ENCODE measurements at places on chromosomes 2 and 18.

- no peak overlapping the region for H3K27ac ChIP-seq
- H3K4me1 ChIP-seq: peaks cover 12% of the 10 kb centered on the region
- no peak for DNase-seq
- H3K4me3 ChIP-seq: no peak overlapping the region
These were observed 37.8 kb downstream of the PSTPIP2 start for GRCh38 chr18:46034230-46034629.

DNA sequence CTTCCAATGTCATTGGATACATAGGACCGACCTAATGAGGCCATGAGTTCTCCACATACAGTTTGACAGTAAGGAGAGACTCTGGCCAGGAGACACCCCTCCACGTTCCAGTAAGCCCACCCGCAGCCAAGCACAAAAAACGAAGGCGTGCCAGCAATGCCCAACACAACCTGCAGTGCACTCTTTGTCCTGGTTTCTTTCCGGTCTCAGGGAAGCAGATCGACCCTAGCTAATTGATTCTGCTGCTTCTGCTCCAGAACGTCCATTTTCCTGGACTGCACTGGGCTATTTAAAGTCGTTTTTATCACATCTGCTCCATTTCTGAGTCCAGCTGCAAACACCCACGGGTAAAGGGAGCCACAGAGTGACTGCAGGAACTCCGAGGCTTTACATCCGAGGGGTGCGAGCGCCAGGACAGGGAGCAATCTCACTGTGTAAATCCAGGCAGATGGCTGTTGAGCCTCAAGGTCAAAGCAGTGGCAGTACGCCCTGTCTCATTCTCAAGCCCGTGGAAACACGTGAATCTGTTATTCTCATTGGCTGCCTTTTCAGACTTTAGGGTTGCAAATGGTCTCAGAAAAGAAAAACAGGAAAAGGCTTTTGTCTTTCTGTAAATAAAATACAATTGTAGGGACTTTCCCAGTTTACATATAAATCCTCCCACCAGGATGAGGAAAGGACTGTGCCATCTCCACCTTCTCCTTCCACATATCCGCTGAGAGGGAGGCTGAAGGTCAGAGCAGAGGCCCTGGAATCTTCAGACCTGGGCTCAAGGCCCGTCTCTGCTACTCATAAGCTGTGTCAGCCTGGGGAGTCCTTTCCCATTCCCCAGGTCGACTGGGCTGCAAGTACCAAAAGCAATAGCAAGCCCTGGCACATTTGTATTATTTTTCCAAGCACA is 40.7 kb downstream of the TMEM163 start:
- H3K36me3 ChIP-seq: no peaks in the 10 kb centered on the region
- H3K4me1 ChIP-seq: peaks cover 50% of the 10 kb centered on the region
- H3K27ac ChIP-seq: no peak overlapping the region
- H3K27me3 ChIP-seq: peaks cover 29% of the 10 kb centered on the region
- no peak overlapping the region for H3K4me3 ChIP-seq
- no peak for DNase-seq

DNA sequence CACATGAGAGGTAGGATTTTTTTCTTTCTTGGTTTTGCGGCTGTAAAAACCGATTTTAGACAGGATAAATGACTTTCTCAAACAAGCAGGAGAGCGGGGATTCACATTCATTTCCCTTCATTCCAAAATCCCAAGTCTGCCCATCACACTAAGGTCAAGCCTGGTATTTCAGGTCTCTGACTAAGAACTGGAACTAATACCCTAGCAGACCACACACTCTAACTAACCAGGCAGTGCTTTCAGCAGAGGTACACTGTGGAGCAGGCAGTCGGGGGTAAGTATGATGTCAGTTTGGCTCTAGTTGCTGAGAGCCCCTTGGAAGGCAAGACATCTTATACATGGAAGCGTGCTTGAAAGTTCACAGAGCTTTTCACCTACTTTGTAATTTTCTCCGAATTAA is 128.1 kb upstream of the LHCGR start:
- no peak overlapping the region for H3K4me3 ChIP-seq
- no peak overlapping the region for H3K27ac ChIP-seq
- H3K4me1 ChIP-seq: no peaks in the 10 kb centered on the region
- H3K27me3 ChIP-seq: no peaks in the 10 kb centered on the region
- no peak for DNase-seq
- H3K36me3 ChIP-seq: no peaks in the 10 kb centered on the region

DNA sequence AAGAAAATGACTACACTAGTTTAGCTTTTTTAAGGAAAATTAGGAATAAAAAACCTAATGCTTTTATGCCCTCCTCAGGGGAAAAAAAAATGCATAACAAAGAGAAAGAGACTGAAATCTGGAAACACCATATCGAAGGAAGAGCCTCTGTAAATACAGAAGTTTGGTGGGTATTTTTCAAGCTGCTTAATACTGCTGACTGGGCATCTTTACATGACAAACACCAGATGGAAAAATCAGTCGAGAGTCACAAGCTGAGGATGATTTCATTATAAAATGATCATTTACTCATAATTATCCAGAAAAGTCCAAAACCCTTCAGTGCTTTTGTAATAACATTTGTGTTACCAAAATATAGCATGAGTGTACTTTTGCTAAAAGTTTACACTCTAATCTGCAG is 1600.7 kb upstream of the ACVR2A start:
- no peak for DNase-seq
- no peak overlapping the region for H3K27ac ChIP-seq
- H3K27me3 ChIP-seq: no peaks in the 10 kb centered on the region
- no peak overlapping the region for H3K4me3 ChIP-seq
- no peaks in the 10 kb centered on the region for H3K36me3 ChIP-seq

GRCh38 chr2:100257939-100258338 is 64.4 kb downstream of the LONRF2 start:
- no peaks in the 10 kb centered on the region for H3K27me3 ChIP-seq
- H3K27ac ChIP-seq: no peak overlapping the region
- H3K4me3 ChIP-seq: no peak overlapping the region
- H3K4me1 ChIP-seq: peaks cover under 1% of the 10 kb centered on the region

DNA sequence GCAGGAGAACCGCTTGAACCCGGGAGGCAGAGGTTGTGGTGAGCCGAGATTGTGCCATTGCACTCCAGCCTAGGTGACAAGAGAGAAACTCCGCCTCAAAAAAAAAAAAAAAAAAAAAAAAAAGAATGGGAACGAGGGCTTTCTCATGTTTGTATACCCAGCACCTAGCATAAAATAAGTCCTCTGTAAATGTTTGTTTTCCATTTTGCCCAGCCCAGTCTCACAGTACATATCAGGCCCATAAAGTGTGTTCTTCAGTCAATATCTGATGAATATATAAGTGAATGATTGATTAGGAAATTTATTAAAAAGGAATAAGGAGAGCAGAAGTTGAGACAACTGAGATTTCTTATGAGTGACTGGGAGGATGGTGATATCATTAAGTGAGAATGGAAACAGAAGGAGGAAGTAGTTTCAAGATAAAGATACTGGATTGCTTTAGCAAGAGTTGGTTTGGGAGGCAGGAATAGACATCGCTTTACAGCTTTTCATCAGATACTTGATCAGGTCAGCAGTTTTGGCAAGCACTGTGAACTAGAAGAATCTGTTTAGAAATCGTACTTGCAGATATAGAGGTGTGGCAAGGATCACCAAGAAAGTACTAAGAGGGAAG is 327.5 kb downstream of the KIAA1328 start:
- no peak overlapping the region for H3K4me3 ChIP-seq
- H3K27me3 ChIP-seq: no peaks in the 10 kb centered on the region
- H3K27ac ChIP-seq: no peak overlapping the region
- DNase-seq: no peak
- H3K36me3 ChIP-seq: no peaks in the 10 kb centered on the region

DNA sequence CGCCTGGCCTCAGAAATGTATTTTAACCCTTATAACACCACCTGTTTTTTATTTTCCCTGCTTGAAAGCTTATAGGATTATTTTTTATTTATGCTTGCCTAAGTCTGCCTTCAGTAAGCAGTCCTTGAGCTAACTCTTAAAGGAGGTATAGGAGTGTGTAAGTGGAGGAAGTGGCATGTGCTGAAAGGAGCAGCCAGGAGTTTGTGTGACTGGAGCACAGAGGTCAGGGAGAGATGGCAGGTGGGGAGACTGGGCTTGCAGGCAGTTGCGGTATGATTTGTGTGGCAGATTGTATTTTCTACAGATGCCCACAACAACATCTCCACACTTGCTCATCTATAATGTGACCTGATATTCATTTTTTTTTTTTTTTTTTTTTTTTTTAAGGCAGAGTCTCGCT is 27.2 kb upstream of the PAIP2B start:
- no peaks in the 10 kb centered on the region for H3K4me1 ChIP-seq
- H3K27ac ChIP-seq: no peak overlapping the region
- no peak overlapping the region for H3K4me3 ChIP-seq
- H3K27me3 ChIP-seq: peaks cover 16% of the 10 kb centered on the region

DNA sequence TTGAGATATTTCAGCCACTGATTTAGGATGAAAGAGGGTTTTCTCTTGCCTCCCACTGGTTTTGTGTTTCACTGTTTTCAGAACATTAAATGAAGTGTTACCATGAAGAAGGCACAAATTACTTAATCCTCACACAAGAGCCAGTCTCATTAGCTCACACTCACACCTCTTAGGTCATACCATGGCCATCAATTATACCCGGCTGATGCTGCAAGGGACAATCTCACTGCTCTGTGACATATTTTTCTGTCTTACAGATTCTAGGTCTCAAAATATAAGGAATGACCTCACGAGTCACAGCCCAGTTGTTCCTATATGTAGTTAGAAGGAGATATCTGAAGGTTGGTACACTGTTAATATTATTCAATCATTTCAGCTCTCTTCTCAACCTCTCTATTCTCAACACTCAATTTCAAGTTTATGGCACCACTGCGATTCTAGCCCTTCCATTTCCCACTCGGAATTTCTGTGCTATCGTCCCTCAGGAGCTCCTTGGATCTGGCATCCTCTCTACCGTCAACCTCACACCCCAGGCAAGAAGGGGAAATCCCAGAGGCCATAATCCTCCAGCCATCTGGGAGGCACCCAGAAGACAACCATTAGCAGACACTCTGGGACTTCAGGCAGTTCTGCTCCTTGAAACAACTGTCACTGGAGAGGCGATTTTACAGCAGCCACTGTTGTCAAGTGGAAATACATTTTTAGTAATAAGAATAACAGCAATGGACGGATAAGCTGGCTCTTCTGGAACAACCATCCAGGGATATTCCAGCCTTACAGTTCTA is 101.9 kb downstream of the MREG start:
- no peak overlapping the region for H3K4me3 ChIP-seq
- DNase-seq: no peak
- no peaks in the 10 kb centered on the region for H3K36me3 ChIP-seq
- H3K4me1 ChIP-seq: peaks cover 12% of the 10 kb centered on the region
- peaks cover 22% of the 10 kb centered on the region for H3K27me3 ChIP-seq
- no peak overlapping the region for H3K27ac ChIP-seq

DNA sequence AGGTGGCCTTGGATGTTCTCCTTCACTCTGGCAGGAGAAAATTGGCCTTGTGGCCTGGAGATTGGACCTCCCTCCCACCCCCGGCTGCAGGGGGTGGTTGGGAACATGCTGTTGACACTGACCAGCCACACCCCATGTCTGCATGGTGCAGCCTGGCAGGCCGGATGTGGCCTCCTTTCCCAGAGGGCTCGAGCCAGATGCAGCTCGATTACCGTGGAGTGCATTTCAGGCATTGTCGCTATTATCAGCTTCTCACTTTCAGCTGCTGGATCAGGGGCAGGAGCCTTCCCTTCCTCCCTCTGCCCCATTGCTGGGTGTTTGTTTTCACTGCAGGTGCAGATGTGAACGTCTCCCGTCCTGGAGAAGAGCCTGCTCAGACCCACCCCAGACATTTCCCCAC is 211.0 kb upstream of the SIX2 start:
- DNase-seq: no peak
- H3K27ac ChIP-seq: no peak overlapping the region
- no peaks in the 10 kb centered on the region for H3K36me3 ChIP-seq
- H3K27me3 ChIP-seq: peaks cover 15% of the 10 kb centered on the region
- H3K4me1 ChIP-seq: no peaks in the 10 kb centered on the region

DNA sequence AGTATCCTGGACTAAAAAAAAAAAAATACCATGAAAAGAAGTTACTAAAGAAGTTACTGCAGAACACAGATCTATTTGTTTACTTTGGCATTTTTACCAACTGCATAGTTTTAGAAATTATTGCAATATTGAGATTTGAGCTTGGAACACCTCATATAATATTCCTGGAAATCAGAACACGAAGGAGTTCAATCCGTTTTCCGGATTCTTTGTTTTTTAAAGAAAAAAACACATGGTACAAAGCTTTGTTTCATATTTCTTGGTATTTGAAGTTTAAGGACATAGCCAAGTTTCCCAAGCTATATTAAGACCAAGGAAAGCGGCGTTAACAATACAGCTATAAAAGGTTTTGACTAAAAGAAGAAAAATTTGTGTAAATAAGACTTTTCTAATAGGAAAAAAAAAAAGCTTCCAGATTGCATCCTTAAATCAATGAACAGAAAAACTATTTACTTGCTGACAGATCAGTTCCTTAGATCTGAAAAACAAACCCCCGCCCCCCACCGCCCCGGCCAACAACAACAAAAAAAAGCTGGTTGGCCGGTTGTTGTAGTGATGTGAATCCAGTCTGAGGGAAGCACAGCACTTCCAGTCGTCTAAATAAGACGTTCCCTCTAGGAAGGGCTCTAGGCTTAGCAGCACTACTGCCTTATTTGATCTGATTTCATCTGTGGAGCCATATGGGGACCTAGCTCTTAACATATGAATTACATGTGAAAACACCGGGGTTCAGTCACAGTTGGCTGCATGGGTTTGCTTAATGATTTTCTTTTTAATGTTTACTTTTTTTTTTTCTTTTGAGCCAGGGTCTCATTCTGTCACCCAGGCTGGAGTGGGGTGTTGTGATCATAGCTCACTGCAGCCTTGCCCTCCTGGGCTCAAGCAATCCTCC is 2.5 kb upstream of the RHOB start:
- H3K4me3 ChIP-seq: no peak overlapping the region
- H3K36me3 ChIP-seq: peaks cover 17% of the 10 kb centered on the region
- H3K27ac ChIP-seq: no peak overlapping the region
- H3K27me3 ChIP-seq: peaks cover 46% of the 10 kb centered on the region
- H3K4me1 ChIP-seq: peaks cover 7% of the 10 kb centered on the region

DNA sequence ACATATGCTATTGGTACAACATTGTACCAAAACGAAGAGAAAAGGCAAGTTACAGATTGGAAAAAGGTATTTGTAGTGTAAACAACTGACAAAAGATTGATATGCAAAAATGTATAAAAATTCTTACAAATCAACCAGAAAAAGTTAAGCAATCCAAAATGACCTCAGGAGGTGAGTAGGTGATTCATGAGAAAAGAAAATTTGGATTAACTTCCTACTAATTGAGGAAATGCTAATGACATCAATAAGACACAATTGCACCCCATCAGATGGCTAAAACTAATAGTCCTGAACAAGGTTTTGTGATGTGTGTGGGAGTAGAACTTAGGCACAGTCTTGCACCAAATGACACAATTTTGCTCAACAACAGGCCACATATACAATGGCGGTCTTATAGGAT is 129.3 kb downstream of the COPS8 start:
- no peaks in the 10 kb centered on the region for H3K36me3 ChIP-seq
- H3K27ac ChIP-seq: no peak overlapping the region
- DNase-seq: no peak

GRCh38 chr2:72581560-72582181 is 244.2 kb downstream of the EXOC6B start:
- DNase-seq: no peak
- H3K4me1 ChIP-seq: no peaks in the 10 kb centered on the region
- no peaks in the 10 kb centered on the region for H3K36me3 ChIP-seq
- H3K27ac ChIP-seq: no peak overlapping the region
- H3K27me3 ChIP-seq: peaks cover 5% of the 10 kb centered on the region

- H3K27me3 ChIP-seq: no peaks in the 10 kb centered on the region
- H3K4me3 ChIP-seq: no peak overlapping the region
- no peak overlapping the region for H3K27ac ChIP-seq
- H3K4me1 ChIP-seq: no peaks in the 10 kb centered on the region
- peaks cover 12% of the 10 kb centered on the region for H3K36me3 ChIP-seq
- no peak for DNase-seq
These were observed 47.5 kb upstream of the TWSG1 start for GRCh38 chr18:9287036-9287435.
